ENCODE measurements at places on chromosomes 12 and 14.

DNA sequence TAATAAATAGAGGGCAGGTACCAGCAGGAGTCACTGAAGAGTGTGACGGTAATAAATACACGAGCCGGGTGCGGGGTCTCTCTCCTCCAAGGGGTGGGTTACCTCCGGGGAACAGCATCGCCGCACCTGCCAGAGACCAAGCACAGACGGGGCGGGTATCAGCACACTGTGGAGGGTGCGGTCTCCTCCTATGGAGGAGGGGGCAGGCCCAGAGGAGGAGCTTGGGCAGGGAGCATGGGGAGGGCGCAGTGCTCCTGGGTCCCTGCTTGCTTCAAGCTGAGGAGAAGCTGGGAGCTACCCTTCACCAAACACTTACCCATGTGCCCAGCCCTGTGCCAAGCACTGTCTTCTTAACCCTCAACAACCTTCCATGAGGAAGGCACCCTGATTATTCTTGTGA lies 12.8 kb downstream of the PGF start:
- DNase-seq, result no peak

DNA sequence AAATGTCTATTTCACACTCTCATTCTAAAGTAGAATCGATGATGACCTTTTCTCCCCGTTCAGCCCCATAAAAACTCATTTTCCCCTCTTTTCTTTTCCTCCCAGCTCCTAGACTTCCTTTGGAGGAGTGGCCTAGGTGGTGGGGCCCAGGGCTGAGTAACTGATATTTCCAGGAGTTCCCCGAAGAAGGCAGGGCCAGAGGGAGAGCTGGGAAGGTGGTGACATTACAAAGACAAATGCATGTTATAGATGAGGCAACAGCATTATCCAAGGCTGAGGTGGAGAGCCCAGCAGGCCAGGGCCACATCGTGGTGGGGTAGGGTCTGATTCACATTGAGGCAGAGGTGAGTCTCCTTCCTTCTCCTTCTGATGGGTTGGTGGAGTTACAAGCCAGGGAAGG lies 22.2 kb upstream of the HDAC7 start:
- no peak for DNase-seq

GRCh38 chr14:52879958-52880357 lies 70.9 kb downstream of the FERMT2 start:
- no peak for DNase-seq

DNA sequence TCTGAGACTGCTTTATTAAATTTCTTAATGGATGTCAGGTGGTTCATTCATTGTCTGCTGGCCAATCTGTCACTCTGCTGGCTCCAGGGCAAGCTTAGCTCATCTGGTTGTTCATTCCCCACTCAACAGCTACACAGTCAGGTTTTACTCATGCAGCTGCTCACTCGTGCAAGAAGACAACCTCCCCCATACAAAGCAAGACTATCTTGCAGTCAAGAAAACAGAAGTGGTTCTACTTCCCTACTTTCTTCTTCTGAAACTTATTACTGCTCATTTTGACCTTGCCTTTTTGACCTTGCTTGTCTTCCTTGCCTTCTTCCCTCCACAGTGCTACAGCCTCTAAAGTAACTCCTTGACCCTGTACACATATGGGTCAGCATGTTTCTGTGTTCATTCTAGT lies 277.9 kb downstream of the SSPN start:
- DNase-seq, result no peak

DNA sequence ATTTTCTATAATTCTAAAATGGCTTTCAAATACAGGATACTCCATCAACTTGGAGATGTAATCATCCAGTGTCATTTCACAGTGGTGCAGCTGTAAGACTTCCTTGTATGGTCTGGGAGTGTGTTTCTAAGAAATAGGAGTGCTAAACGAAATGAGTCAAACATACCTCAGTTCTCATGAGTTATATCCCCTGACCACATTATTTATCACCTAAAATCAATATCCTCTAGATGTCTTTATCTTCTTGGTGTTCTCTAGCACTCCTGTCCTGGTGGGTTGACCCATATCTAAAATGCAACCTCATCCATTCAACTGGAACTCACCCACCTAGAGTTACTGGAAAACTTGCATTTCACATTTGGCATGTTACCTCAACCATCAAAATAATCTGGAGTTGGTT lies 33.2 kb downstream of the TMEM30B start:
- DNase-seq, result no peak

- DNase-seq, result no peak
These were observed 49.9 kb downstream of the IFNG start for GRCh38 chr12:68109444-68110217.

DNA sequence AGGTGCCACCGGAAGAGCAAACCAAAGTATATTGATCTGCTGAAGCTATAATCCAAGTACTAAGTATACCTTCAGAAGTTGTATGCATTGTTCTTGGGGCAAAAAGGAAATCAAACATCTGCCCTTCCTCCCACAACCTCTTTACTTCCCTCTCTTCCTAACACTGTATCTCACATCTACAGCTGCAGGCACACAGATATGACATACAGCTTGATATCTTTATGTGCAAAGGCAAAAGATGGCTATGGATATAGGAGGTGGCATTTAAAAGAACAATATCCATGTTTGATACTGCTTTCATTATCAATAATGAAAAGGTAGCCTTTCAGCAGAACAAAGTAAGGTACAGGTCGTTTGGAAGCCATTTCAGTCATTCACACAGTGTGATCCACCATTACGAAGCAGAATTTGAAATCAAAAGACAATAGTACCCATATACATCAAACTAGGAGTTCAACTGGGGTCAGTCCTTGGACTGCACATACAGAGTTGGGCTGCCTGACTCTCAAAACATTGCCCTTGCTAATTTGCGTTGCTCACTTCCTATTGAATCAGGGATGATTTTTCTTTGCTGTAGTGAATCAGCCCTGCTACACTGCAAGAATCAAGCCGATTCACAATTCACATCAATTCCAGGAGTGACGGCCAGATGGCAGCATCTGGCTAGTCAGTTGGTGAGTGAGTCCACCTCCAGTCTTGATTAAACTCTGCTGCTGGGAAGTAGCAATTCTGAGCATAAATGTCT lies 8.9 kb downstream of the ANG start:
- no peak for DNase-seq

DNA sequence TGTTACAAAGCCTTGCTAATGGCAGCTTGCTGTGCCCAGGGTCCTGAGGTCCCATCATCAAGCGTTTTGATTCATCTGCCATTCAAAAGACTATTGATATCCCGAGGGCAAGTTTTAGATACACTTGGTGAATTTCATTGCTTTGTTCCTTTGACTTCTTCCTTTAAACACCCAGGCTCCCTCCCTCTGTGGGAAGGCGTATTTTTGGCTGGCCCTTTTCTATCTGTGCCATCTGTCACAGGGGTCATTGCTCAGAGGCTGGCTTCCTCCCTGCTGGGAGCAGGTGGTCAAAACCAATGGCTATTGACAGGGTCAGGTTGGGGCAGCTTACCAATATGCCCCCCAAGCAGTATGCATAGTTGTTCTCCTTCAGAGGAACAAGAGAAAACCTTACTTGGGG lies 40.0 kb downstream of the SCN8A start:
- no peak for DNase-seq

DNA sequence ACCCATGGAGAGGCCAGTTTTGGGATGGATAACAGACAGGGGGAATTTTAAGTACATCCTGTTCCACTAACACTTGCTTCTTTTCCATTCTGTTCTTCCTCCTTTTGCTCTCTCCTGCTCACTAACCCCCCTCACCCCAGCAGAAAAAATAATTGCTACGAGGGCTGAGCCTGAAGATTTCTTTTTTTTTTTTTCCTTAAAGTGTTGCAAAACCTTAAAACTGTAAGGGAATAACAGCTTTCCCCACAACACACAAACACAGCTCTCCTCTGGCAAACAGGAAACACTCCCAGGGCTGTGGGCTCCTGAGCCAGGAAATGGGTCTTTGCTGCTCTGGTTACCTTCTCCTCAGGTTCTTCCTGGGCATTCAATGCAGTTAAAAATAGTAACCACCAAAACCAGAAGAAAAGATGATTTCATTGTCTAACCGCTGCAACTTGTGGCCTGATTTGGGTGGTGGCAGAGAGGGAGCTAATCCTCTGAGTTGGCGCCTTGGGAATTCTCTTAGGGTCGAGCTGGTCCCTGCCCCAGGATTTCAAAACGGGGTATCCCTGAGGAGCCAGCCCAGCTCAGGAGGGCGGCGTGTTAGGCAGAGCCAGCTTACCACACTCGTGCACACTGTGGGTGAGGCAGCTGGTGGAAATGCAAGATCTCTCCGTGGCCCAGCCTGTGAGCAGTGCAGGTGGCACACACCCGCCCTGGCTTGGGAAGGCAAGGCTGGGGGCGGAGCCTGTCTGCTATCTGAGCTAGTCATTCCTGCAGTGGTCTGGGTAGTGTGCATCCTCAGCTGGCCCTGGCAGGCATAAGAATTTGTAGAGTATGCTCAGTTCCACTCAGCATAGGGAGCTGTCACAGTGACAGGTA lies 17.1 kb upstream of the EMP1 start:
- DNase-seq, result no peak

- no peak for DNase-seq
These were observed 20.9 kb upstream of the ATP5MC2 start for GRCh38 chr12:53696655-53697331.

DNA sequence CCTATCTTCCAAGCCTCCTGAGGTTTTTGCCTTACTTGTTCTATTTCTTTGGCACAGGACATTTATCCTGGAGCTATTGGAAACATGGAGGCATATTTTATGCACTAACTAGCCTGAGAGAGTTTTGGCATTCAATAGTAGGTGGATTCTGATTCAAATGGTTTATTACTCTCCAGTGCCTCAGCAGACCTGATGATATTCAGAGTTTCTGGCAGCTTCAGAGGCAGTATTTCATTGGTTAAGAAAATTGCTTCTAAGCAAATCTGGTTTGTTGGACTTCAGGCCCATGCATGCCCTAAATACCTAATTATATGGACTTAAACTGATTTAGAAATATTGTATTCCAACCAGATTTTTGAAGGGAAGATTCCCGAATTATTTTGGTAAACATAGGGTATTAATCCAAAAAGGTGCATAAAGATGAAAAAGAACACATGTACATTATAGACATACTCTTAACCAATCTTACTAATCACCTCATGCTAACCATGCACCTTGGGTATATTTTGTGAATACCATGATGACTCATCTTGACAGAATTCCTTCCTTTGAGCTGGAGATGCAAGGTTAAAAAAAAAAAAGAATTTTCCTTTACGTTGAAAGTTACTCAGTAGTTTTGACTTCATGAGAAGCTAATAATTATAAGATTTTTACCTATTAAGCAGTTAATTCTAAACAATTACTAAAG lies 44.3 kb upstream of the KTN1 start:
- DNase-seq, result no peak

All from nucleus accumbens (tissue), 56 donors.